ENCODE measurements at places on chromosomes 5 and 9. TPM values are rescaled to one million over a fixed set of nuclear protein-coding genes. Genes with fewer than 3 reads are reported as not detected.

The EQTN gene
- not detected for total RNA-seq

GRCh38 chr5:103224118-103224893 is 34.3 kb upstream of the MACIR start:
- peaks cover 28% of the 10 kb centered on the region for H3K27me3 ChIP-seq
- H3K4me3 ChIP-seq = no peak overlapping the region
- H3K27ac ChIP-seq = peak overlapping the region; percentile 23

DNA sequence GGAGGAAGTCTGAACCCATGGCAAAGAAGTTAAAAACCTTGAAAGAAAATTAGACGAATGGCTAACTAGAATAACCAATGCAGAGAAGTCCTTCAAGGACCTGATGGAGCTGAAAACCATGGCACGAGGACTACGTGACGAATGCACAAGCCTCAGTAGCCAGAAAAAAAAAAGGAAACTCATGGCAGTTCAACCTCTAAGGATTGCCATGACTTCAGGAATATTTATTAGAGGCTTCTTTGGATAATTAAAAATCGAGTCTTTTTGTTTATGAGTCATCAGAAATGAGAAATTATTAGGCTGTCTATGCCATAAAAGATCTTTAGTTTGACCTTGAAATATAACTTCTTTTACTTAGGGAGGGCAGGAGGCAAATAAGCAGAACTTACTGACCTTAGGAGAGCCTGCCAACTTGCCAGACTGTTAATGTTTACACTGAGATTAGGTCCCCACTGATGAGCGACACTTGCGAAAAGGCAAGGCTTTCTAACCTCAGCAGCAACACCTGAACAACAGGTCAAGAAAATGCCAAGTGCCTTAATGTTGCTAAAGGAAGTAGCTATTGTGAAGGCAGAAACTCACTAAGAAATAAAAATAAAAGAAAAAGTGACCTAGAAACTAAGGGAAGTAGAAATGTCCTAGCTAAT is 55.2 kb upstream of the TUSC1 start:
- H3K4me3 ChIP-seq = no peak overlapping the region
- no peak for DNase-seq
- no peak overlapping the region for H3K27ac ChIP-seq
- no peaks in the 10 kb centered on the region for H3K27me3 ChIP-seq
- no peaks in the 10 kb centered on the region for H3K4me1 ChIP-seq

DNA sequence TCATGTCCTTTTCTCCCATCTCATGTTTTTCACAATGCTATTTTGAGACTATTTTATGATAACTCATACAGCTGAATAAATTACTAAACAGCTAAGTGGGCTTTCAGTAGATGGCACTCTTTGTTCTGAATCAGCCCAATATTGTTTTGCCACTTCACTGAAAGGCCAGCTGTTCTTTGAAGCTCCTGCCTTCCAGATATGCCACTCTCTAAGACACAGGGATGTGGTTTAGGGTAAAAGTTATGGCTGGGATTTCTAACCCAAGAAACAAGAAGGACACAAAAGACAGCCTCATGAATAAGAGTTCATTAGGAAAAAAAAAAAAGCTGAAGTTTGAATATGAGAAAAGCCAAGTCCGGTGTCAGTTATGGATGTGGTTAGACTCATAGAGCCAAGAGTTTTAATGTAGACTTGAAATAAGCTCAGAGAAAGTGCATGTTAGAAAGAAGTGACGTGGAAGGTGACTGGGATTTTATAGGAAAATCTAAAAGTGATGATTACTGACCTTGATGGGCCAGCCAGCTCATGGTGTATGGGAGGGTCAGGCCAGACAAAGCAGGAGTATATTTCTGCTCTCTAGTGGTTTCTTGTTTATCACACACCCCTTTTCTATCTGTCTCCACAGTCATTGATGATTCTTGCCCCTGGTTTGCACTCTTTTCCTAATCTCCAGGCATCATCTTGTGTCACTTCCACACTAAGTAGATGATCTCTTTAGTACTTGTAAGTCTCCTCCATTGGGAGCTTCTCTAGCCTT is 488.5 kb downstream of the NR2F1-AS1 start:
- no peaks in the 10 kb centered on the region for H3K27me3 ChIP-seq
- no peaks in the 10 kb centered on the region for H3K4me1 ChIP-seq
- H3K36me3 ChIP-seq = no peaks in the 10 kb centered on the region
- H3K4me3 ChIP-seq = no peak overlapping the region

The GARIN3 gene
- not detected for total RNA-seq

- H3K36me3 ChIP-seq = no peaks in the 10 kb centered on the region
- no peak overlapping the region for H3K4me3 ChIP-seq
- H3K27ac ChIP-seq = no peak overlapping the region
- no peaks in the 10 kb centered on the region for H3K27me3 ChIP-seq
- no peaks in the 10 kb centered on the region for H3K4me1 ChIP-seq
Observed at GRCh38 chr5:11925701-11926100, 21.5 kb upstream of the CTNND2 start.

DNA sequence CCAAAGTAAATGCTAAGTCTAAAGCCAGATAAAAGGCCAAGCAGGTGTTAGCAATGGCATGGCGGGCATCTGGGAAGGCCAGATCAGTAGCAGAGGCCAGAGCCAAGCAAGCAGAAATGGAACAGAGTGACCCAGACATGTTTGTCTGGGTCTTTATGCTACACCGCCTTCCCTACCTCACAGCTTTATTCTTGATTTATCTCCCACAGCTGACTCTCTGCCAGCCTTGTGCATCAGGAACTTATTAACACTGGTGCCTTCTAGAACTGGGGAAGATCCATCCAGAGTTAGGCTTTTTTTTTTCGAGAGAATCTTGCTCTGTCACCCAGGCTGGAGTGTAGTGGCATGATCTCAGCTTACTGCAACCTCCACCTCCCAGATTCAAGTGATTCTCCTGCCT is 112.5 kb upstream of the SLC44A1 start:
- no peaks in the 10 kb centered on the region for H3K36me3 ChIP-seq
- H3K4me3 ChIP-seq = no peak overlapping the region
- H3K4me1 ChIP-seq = peaks cover 28% of the 10 kb centered on the region
- H3K27ac ChIP-seq = no peak overlapping the region
- H3K27me3 ChIP-seq = peaks cover 33% of the 10 kb centered on the region

Measured in activated CD8-positive, alpha-beta T cell treated with anti-CD3 and anti-CD28 coated beads, Interleukin-2, amount 10 ng/mL, durations not matched to agents 7 days and 5 days (primary cell).